Stimulated activated CD4-positive, alpha-beta T cell treated with anti-CD3 and anti-CD28 coated beads, Interleukin-1b, Interleukin-23, amount 100 ng/mL, for 48 hours (primary cell): ENCODE measurements at places on chromosomes 11 and 22.
A peak's percentile ranks its signal among the peaks of the same experiment; 100 is the strongest.

DNA sequence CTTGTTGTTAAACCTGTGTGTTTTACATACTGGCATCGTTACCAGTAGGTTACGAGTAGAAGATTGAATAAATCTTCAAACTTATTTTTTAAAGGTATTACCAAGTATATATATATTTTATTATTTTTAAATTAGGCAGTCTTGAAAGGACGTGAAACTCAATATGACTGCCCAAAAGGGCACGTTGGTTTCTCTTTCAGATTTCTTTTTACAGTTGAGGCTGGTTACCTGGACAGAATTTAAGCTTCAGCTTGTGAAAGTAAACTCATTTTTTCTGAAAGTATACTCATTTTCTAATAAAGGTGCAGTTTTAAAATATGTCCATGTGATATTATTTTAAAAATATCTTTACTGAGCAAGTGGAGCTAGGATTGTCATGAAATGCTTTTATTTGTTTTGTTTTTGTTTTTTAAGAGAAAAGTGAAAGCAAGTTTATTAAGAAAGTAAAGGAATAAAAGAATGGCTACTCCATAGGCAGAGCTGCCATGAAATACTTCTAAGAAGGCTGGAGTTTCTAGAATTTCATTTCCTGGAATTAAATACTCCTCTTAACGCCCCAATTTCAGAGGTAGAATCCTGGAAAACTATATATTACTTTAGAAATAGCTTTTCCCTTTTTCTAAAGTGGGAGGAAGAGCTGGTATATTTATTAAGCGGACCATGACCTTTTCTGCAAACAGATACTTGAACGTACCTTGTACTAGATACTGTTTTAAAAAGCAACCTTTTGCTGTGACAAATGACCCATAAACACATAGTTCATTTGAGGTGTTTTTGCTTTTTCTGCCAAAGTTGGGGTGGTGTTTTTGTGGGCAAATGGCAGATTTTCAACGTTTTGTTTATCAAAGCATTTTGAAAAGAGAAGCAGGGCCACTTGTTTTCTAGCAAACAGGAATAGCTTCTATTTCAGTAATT, 1.9 kb downstream of the FBXO7 start:
- no peak for DNase-seq

GRCh38 chr11:122258446-122259194, 142.6 kb upstream of the BLID start:
- no peak for DNase-seq

GRCh38 chr22:49040754-49041467, 786.8 kb downstream of the BRD1 start:
- no peak for DNase-seq

DNA sequence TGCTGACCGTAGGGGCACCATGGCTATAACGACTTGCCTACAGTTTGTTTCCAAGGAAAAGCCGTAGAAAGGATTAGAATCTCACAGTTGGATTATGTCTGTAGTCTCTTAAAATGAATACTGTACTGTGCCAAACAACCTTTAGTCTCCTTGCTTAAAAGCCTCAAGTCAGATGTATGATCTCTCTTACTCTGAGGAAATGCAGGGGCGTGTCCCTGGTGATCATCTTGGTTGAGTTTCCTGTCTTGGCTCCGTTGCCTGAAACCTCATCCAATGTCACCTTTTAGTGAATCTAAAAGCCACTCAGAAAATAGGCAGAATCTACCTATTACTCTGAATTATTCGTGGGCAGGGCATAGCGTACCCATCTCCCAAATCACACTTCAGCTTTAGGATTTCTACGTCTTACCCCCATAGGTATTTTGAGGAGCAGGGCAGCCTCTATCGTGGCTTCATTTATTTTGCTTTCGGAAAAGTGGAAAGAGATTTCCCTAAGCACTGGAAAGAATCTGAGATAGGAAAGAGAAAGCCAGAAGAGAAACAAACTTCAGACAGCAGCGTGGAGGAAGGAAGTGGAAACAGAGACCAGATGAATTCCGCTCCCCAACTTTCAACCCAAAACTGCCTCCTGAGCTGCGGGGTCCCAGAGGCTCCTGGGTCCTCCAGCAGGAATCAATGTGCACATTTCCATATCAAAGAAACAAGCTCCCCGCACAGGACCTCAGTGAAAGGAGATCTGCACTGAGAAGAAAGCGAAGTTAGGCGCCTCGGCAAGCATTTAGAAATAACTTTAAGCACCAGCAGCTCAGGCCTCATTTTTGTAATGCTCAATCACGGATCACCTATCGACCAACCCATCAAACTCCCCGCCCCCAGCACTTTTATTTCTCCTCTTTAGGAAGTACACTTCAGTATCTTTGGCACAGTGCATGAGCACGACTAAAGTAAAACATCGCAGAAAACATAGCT, 245.8 kb downstream of the ETS1 start:
- peak; percentile 66 for DNase-seq

DNA sequence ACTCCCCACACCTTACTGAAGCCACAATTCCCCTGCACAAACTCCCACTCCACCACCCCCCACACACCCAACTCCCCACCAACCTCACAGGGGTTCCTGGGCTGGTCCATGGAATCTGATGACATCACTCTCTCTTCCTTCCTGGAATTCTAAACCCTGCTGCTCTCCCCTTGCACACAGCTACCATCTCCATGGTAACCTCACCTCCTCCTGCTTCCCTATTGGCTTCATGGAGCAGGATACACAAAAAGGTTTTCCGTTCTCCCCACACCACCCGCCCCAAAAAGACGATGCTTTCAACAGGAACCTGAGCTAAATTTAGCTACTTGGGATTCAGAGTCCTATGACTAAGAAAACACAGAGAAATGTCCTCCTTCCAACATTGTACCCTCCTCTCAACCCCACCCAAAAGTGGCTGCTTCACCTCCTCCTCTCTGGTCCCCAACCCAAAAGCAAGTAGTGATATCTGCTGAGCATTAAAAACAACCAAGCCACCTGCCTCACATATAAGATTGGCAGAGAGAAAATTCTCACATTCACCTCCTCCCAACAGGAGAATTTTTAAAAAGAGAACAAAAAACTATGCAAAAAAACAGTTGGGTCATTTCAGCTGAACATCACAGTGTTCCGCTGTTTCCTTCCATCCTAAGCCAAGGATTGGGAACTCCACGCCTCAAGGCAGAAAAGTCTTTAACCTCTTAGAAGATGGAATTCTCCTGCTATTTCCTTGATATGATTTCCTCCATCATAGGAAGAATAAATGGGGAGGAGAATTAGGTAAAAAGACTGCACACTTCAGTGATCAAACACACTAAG, 66.9 kb downstream of the RBFOX2 start:
- DNase-seq: no peak

GRCh38 chr22:48825802-48826520, 1001.7 kb downstream of the BRD1 start:
- no peak for DNase-seq

DNA sequence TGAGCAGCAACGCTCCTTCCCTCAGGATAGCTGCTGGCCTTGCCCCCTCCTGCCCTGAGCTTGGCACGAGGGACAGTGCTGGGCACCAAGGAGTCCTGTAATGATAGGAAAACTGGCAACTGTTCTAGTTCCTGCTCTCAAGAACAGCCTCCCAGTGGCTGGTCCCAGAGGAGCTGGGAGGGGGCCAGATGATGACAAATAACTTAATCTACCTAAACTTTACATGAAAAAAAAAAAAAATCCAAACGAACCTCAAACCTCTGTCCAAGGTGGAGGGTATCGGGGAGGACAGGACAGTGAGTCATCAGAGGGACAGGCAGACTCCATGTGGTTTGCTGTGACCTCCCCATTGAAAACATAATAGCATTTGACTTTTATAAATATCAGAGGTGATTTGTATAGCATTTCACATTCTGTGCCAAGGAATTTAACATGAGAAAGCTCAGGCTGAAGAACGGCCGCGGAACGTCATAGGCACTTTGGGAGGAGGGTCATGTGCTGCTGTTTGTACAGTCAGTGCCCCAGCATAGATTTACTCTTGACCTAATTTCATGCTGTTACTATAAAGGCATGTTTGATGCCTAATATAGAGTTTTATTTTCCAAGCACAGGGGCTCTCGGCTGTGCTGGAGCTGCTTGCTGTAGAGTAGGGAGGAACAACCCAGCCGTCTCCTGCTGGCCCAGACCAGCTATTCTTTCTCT, 98.2 kb upstream of the NNMT start:
- DNase-seq: no peak

- DNase-seq: no peak
Measured at GRCh38 chr11:94926698-94927237, 46.6 kb downstream of the CWC15 start.

- DNase-seq: no peak
Measured at GRCh38 chr11:45050111-45050510, 96.3 kb upstream of the PRDM11 start.

DNA sequence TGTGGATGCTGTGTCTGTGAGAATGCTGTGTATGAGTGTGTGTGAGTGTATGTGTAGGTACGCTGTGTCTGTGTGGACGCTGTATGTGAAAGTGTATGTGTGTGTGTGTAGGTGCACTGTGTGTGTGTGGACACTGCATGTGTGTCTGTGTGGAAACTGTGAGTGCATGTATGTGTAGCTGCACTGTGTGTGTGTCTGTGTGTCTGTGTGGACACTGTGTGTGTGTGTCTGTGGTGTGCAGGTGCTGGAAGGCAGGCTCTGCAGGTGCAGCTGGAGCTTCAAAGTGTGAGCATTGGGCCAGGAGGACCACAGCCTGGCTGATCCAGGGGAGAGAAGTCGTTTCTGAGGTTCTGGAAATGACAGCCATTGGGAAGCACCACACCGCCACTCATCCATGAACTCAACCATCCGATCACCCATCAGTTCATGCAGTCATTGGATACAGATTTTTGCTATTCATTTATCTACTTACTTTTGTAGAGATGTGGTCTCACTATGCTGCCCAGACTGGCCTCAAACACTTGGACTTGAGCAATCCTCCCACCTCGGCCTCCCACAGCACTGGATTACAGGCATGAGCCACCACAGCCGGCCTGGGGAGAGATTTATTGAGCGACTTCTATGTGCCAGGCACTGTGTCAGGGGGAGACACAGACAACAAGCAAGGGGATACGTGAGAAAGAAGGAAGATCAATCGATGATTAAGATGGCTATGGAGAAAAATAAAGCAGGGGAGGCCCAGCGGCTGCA, 9.6 kb downstream of the TRPM5 start:
- DNase-seq: no peak

DNA sequence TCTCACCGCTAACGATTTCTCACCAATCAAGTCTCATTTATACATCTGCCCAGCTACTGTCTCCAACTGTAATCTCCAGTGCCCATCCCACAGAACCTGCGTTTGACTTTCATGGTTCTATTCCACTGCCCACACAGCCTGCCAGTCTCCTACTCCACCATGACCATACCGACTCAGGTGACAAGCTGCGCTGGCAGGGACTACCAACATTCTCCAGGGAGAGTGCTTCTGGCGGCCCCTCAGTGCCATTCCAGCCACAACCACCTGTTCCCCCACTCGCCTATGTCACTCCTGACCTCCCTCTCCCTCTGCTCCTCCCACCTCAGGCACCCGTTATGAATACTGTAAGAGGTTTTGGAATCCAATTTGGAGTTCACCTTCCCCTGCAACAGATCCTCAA, 108.5 kb upstream of the BID start:
- no peak for DNase-seq

DNA sequence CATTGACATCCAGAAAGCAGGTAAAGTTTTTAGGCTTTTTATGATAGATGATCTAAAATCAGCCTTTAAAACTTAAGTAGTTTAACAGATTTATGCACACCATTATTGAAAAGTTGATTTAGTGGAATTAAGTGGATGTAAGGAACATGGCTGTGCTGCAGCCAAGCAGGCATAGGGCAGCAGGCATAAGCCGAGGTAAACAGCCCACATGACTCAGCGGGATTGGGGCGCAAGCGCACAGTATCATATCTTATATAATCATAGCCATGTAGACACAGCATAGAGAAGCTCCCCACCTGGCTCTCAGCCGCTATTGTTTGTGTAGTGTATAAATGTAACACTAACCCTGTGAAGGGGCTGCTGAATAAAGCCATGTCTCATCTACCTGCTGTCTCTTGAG, 157.5 kb downstream of the WNT11 start:
- DNase-seq: peak; percentile 13

DNA sequence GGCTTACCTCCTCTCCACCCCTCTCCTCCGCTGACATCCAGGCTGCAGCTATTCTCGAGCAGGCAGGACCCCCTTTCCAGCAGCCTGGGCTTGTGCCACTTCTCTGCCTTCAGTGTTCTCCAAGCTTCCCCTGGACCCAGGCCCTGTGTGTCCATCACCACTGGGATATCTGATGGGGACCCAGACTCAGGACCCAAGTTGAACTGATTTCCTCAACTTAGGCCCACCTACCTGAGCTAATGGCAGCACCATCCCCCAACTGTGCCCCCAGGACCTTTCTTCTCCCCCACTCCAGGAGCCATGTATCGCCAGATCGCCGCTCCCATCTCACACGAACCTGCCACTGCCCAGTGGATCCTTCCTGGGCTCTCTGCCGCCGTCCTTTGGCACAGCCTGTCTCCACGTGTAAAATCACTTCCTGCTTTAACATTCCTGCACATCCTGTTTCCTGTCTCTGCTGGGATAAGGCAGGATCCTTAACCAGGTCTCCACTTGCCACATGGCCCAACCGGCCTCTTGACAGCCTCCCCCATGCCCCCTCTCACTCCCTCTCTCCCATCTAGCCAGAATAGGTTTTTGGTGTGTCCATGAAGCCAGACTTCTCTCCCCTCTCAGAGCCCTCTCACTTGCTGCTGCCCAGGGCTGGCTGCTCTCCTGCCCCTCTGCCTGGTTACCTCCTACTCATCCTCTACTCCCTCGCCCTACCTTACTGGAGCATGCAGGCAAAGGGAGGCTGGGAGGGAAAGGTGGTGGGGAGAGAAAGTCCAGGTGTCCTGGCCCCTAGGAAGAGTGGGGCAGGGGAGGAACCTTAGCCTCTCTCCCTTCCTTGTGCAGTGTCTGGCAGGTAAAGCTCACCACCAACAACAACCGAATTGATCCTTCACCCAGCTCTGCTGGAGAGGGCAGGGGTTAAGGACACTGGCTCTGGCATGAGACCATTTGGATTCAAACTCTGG, 9.4 kb downstream of the SPATA19 start:
- DNase-seq: no peak
